ENCODE measurements at places on chromosomes 3 and 15. TPM values are rescaled to one million over a fixed set of nuclear protein-coding genes. Genes with fewer than 3 reads are reported as not detected.

GRCh38 chr3:136546720-136547119 is 205.5 kb downstream of the STAG1 start:
- DNase-seq = no peak

DNA sequence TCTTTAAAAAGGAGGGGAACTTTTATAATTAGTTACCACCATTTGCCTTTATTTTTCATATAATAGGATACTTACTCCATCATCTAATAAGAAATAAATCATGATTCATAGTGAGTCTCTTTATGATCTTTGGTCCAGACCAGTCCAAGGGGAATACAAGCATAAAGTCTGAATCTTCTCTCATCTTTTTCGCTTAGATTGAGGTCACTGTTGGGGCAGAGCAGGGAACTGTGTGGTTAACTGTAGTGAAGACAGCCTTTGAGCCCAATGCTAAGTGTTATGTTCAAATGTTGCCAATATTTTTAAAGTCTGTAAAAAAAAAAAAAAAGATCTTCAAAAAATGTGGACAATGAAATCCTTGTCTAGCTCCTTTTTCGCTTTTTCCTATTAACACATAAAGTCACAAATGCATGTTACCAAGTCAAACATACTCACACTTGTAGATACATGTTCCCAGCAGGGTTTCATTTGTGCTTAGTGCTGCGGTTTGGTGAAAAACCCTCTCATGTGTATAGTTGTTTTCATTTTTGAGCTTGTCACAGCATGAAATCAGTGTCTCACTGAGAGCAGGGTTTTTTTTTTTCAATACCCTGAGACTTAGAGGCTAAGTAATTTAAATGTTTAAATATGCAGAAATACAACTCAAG is 72.1 kb downstream of the EPHA3 start:
- DNase-seq = no peak

DNA sequence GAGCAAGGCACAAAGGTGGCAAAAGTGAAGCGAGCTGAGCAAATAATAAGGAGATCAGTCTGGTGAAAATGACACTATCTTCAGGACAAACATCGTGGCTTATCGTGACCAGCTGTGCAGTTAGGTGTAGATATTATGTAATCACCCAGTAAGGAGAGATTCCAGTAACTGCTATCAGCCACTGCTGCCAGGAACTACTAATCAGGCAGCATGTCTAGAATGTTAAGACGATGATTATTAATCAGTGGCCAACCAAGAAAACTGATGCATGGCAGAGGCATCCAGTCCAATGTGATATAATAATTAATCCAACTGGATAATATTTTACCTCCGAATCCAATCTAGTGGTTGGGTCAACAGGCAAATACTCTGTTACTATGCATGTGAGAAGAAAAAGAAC is 252.7 kb upstream of the ZPLD1 start:
- no peak for DNase-seq

GRCh38 chr3:143849854-143850549 is 1.7 kb upstream of the SLC9A9 start:
- no peak for DNase-seq

Gene C3orf22
- total RNA-seq = not detected

- no peak for DNase-seq
Measured at GRCh38 chr15:38620851-38621594, 56.4 kb upstream of the RASGRP1 start.

Gene COL6A5
- not detected for total RNA-seq

Gene MNS1
- total RNA-seq = 0.58 TPM

GRCh38 chr3:73561494-73561893 is 63.2 kb downstream of the PDZRN3 start:
- DNase-seq = no peak

DNA sequence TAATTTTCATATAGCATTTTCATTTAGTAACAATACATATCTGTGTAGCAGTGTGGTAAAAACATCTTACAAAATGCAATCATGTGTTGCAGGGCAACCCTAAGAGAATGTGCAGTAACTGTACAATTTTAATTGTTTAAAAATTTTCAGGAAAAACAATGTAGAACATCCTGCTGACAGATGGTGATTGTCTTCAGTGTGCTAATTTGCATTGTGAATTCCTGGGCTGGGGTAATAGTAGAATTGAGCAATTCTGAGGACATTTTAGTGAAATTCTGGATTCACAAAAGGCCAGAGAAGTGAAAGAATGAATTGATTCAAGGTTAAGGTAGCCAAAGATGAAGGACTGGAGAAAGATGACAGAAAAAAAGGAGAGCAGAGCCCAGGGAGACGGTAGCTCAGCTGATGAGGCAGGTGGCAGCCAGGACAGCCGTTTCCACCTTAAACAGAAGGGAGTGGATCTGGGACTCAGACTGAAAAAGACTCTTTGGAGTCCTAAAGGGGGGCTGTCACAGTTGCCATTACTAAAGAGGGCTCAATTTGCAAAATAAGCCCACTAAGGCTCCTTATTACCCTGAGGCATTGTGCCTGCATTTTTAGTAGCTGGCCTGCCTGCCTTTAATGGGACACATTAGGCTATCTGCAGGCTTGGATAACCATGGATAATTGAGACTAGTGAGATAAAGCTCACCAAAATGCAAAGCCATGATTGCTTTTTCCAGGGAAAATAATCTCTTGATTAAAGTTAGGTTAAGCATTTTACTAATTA is 8.6 kb downstream of the MAP3K13 start:
- DNase-seq = no peak

GRCh38 chr15:74264081-74264501 is 28.0 kb downstream of the CCDC33 start:
- DNase-seq = no peak

Gene EEF1AKMT4
- 4.1 TPM for total RNA-seq

Gene CPEB1
- 0.40 TPM for total RNA-seq

GRCh38 chr3:182303169-182303568 is 490.1 kb upstream of the ATP11B start:
- DNase-seq = no peak

DNA sequence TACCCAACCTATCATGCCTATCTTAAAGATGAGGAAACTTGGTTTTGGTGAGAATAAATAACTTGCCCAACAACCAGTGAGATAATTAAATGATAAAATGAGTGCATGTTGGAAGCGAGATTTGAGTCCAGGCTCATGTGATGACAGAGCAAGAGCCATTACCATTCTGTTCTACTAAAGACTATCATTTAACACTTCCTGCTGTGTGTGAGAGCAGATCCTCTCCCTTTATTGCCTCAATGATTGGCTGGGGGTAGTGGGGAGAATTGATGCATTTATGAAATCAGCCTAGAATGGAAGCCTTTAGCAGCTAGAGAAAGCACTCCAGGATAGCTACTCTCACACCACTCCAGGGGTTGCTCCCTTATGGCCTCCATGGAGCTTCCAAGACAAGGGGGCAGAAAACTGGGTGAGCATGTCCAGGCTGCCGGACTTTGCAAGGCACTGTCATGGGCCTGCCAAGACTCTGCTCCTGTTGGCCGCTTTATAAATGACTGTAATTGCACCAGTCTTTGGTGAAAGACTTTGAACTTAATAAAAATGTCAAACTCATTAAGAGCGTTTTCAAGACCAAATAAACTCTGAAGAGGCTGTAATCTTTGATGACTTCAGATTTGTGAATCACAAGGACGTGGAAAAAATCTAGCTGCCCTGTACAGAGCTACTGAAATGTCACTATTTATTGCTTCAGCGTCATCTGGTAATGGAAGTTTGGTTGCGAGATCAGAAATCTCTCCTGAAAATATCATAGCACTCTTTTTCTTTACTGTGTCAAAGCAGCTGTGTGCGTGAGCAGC is 209.1 kb upstream of the NR2E3 start:
- no peak for DNase-seq

Gene ZNF662
- total RNA-seq = 2.8 TPM

Gene GOLGA6B
- total RNA-seq = not detected

DNA sequence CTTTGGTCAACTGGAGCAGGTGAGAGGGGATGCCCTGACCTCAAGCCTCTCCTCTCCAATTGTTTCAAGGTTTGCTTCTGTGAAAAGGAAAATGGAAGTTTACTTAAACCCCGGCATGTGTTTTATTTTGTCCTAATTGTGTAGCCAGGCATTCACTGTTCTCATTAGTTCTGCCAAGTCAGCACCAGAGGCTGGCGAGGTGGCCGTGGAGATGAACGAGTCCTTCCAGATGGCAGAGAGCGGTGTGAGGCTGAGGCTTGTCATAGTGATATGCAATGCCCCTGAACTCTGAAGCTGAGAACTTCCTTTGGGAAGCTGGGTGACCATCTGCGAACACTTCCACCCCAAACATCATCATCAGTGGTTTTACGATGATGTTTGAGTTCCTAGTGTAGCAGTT is 199.6 kb downstream of the TJP1 start:
- DNase-seq = no peak

Gene GREM1
- 18.9 TPM for total RNA-seq

DNA sequence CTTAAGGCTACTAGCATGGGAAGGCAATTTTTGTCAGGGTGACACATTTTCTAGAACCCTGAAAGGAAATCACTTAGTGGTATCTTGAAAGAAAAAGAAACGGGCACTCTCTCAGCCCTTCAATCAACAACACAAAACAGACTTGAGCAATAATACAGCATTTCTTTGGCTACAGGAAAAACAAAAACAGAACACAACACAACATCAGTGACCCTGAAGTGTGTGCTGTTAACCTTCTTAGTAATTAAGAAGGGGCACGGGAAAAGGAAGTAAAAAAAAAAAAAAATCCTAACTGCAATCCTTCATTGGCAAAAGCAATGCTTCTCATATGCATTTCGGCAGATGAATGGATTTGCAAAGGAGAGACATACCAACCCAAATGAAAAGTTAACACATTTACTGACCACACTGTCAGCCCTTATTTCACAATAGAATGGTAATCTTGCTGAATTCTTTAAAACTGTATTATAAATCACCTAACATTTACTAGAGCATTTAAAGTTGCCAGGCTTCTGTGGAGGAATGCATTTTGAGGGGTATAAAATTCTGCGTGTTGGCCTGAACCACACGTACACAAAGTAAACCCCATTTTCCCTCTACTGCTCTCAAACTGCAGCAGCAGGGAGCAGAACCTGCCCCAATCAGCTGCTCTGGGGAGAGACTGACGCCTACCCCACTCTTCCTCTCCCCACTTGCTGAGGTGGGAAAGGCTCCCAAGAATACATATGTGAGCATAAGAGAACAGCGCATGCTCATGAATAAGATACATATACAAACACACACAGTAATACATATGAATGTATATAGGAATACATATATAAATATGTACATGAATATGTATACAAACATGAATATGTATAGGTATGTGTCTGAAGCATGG is 198.5 kb downstream of the FOXP1 start:
- DNase-seq = no peak

Gene HAPLN3
- total RNA-seq = 1.9 TPM
